NCI-H526 (cell line): ENCODE measurements at places on chromosomes 11 and 22.

- DNase-seq = no peak
These were observed 4.6 kb downstream of the PHOX2A start for GRCh38 chr11:72239313-72239848.

GRCh38 chr22:45291931-45292290, 7.2 kb downstream of the UPK3A start:
- no peak for DNase-seq

- DNase-seq = no peak
These were observed 10.6 kb downstream of the LRRC75B start for GRCh38 chr22:24582056-24582814.

- no peak for DNase-seq
These were observed 15.7 kb downstream of the MN1 start for GRCh38 chr22:27785831-27786230.
